ENCODE measurements at places on chromosomes 1 and 21.

GRCh38 chr1:11833900-11834299, 13.7 kb downstream of the NPPA start:
- DNase-seq: no peak

GRCh38 chr1:25198663-25199252, 33.5 kb downstream of the SYF2 start:
- peak; percentile 12 for DNase-seq

- DNase-seq: no peak
Observed at GRCh38 chr1:63775418-63776127, 1.8 kb downstream of the ROR1 start.

GRCh38 chr21:43574741-43575472, 84.4 kb downstream of the HSF2BP start:
- no peak for DNase-seq
